ENCODE measurements at places on chromosomes 12 and 14. TPM values are rescaled to one million over a fixed set of nuclear protein-coding genes. Genes with fewer than 3 reads are reported as not detected.
A peak's percentile ranks its signal among the peaks of the same experiment; 100 is the strongest.

DNA sequence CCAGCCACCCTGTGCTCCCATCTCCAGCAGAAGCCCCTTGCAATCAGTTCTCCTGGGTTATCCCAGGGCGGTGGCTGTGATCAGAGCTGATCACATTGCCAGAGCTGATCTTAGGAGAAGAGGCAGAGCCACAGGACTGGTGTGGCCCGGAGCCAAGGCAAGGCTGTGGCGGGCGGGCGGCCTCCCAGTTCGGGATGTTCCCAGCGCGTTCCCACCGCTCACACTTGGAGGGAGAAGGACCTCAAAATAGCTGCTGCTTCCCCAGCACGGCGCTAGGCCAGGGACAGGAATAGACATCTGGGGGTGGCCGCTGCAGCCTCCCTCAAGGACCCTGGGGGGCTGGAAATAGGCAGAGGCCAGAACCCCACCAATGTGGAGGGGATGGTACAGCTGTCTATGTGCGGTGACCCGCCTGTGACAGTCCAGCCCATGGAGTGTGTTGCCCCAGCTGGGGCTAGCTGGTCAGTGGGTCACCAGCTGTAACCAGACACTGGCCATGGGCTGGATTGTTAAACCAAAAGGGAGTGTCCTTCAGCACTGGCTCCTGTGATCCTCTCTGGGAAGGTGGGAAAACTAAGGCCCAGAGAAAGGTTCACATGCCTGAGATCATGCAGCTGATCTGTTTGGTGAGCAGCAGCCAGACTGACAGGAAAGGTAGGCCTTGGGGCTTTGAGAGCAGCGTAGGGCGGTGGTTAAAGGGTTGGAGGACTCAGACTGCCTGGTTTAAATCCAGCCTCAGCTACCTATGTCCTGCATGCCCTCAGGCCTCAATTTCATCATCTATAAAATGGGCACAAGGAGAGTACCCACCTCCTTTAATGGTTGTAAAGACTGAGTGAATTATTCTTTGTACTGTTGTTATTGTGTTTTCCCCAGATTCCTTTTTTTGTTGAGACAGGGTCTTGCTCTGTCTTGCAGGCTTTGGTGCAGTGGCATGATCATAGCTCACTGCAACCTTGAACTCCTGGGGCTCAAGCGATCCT is 8.0 kb upstream of the POP5 start:
- DNase-seq = peak; percentile 88

GRCh38 chr12:7872566-7873319 is at the start of gene SLC2A14:
SLC2A14 (minus strand) TSS chr12:7872915; CDS start chr12:7869880, 3,035 bp downstream.
- no peak for DNase-seq

DNA sequence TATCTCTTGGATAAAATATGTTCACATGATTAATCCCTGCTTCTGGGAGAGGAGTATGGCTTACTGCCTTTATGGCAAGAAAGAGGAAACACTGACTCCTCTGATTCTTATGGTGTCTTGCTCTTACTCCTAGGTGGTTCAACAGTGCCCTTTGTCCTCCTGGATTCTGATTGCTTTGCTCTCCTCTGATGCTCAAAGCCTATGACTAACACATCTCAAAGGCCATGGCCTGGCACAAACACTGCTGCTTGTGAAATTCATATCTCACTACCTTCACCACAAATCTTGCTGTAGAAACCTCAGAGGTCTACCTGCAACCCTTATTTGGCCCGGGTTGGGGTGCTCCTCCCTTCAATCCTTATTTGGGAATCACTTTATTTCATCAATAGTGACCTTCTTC is 217.2 kb downstream of the C12orf50 start:
- DNase-seq = no peak

DNA sequence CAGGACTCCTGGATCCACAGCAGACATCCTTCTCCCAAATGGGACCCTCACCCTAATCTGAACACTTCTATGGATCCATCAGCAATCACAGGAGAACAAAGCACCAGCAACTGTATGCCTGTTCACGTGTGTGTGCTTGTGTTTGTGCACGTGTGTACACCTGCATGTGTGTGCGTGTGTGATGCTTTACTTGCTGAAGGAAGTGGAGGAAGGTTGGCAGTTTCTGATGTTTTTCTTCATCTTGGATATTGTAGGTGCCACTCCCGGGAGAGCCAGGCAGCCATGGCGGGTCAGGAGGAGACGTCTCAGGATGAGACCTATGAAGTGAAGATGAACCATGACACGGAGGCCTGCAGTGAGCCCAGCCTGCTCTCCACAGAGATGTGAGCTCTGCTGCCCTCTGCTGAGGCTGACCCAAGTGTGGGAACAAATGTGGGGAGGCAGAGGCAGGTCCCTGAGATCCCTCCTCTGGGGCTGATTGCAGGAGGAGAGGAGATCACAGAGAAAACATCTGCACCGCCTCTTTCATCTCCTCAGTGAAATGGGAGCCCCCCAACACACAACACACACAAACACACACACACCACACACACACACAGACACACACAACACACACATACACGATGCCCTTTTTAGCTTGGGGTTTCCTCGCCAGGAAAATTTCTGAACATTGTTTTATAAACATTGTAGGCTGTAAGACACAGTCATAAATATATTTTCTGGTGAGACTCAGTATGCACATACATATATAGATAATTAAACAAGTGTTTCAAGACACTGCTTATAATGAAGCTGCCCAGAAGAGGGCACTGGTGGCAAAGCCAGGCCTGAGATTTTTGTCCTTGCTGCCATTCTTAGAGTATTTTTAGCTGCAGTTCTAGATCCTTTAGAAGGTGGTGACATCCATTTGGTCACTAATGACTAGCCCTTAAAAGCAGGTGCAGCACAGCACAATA is 112.2 kb upstream of the FKBP4 start:
- no peak for DNase-seq

DNA sequence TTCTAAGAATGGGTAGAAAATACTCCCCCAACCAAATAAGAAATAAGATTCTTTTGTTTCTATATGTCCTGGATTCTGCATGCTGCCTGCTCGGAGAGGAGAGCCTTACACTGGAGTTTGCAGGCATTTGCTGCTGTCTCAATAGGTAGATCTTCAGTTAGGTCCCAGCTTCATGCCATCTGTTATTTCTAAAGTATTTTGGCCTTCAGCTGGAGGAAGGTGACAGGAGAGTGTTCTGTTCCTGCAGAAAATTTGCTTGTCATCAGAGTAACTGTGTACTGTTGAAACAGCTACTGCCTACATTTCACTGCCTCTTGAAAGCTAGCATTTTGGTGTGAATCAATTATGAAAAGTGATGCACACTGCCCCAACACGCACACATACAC is 966.9 kb downstream of the NRXN3 start:
- DNase-seq = no peak

- DNase-seq = no peak
These were observed 49.9 kb downstream of the FOXN3 start for GRCh38 chr14:89366864-89367778.

GRCh38 chr12:89154743-89155499 is 197.4 kb downstream of the DUSP6 start:
- DNase-seq = no peak

DNA sequence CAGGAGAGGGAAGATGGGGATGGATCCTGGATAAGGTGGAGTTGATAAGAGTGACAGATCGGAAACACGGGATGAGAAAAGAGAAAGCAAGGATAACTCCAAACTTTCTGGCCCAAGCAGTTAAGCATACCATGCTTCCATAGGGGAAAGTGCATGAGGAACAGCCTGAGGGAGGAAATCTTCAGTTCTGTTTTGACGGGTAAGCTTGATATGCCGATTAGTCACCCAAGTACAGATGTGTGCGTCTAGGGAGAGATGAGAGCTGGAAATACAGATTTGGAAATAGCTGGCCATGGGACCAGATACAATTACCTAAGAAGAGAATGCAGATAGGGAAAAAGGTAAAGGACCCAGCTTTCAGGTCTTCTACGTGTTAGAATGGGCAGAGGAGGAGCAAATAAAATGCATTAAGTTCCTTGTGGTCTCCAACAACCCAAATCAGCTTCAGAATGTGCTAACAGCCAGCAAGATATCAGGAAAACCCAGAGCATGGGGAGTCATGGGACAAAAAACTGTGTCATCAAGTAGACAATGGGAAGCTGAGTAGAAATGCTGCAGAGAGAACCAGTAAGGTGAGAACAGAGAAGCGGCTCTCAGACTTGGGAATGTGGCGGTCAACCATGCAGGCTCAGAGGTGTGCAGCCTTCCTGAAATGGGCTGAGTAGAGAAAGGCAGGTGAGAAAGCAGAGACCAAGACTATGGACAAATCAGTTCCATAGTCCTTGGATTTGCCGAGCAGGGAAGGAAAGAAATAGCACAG is 56.3 kb downstream of the PPP1R36 start:
- no peak for DNase-seq

DNA sequence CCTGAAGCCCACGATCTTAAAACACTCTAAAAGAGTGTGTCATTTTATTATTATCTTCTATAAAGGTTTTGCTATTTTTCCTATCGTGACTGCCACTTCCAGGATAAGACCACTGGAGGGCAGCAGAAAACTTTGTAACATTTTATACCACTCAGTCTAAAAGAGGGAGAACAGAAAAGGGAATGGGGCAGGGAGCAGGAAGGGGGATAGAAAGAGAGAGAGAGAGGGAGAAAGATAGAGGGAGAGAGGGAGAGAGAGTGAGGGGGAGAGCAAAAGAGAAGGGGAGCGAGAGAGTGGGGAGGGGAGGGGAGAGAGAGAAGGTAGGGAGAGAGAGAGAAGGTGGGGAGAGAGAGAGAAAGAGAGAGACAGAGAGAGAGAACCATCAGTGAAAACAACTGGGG is 2.0 kb upstream of the ART4 start:
- DNase-seq = no peak

GRCh38 chr12:100266585-100266834 is 369 bp downstream of the DEPDC4 start:
- no peak for DNase-seq

DNA sequence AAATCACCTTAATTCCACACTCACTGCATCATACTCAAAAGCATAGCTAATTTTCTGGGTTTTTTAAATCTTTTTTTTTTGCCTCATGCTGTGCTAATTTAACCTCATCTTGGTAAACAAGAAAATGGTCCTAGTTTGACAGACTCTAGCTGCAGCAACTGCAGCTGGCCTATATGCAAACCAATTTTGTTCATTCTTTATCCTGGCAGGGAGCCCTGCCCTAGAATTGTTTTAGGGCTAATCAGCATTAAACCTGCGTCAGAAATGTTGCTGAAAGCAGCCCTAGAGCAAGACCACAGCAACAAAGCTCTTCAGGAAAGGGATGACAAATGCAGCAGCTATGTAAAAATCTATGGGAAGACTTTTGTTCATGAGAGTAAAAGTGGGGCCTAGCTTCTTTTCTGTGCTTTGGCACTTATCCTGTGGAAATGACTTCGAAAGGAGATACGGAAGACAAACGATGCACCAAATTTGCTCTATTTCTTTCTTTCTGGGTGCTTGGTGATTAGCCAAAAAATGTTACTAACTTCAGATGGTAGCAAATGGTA is 72.2 kb downstream of the DENND5B start:
- DNase-seq = no peak

DNA sequence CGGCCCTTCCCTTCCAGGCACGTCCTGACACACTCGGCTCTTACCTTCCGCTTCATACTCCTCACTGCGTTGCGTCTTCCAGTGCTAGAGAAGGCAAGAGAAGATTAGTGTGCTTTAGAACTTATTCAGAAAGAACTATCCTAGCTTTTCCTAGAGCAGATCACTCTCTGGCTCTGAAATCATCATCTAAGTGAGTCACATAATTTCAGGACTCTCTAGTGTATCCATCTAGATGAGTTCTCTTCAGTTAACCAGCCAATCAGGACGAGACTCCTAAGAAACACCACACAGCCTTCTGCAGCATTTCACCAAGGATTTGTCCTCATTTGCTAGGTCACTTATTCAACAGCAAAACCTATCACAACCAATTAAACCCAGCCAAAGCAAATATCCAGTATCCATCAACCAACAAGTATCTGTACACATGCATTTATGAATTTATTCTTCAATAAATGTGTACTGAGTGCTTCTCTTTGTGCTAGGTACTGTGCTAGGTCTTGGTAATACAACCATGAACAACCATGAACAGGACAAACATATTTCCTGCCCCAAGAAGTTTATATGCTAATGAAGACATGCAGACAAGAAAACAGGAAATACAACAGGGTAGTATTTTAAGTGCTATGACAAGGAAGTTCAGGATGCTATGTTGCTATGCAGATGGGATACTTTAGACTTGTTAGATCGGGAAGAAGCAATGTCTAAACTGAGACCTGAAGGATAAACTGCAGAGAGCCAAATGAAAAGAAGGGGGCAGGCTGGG is 52.1 kb downstream of the NIN start:
- no peak for DNase-seq

Gene PPFIBP1
- 258 TPM for total RNA-seq

Gene PDZRN4
- total RNA-seq = 0.14 TPM

Gene NOXRED1
- 0.14 TPM for total RNA-seq

Gene RNASE7
- total RNA-seq = not detected

Gene KDM2B
- 13.0 TPM for total RNA-seq

Gene LTBP2
- total RNA-seq = 26.5 TPM

Gene GDF3
- 0.19 TPM for total RNA-seq

Gene OR6J1
- not detected for total RNA-seq

Measured in left ventricle myocardium inferior (tissue), 1 donor.